Activated CD4-positive, alpha-beta T cell treated with anti-CD3 and anti-CD28 coated beads for 36 hours (primary cell): ENCODE measurements at places on chromosomes 4 and X. TPM values are rescaled to one million over a fixed set of nuclear protein-coding genes. Genes with fewer than 3 reads are reported as not detected.

SERPINA7 gene
- total RNA-seq, result not detected

SPANXN3 gene
- total RNA-seq, result not detected

FTSJ1 gene
- 73.0 TPM for total RNA-seq

DNA sequence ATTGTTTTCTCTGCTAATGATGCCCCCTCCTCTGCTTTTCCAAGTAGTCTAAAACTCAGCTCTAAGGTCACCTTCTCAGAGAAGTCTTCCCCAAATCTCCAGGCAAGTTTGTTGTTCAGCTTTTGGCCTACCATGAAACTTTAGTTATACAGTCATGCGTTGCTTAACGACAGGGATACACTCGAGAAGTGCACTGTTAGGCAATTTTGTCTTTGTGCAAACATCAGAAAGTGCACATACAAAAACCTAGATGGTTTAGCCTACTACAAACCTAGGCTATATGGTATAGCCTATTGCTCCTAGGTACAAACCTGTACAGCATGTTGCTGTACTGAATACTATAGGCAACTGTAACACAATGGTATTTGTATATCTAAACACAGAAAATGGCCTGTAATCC lies 91.9 kb downstream of the WDFY3 start:
- DNase-seq, result no peak

GRCh38 chrX:46683048-46683447 lies 75.9 kb downstream of the SLC9A7 start:
- DNase-seq, result no peak

DNA sequence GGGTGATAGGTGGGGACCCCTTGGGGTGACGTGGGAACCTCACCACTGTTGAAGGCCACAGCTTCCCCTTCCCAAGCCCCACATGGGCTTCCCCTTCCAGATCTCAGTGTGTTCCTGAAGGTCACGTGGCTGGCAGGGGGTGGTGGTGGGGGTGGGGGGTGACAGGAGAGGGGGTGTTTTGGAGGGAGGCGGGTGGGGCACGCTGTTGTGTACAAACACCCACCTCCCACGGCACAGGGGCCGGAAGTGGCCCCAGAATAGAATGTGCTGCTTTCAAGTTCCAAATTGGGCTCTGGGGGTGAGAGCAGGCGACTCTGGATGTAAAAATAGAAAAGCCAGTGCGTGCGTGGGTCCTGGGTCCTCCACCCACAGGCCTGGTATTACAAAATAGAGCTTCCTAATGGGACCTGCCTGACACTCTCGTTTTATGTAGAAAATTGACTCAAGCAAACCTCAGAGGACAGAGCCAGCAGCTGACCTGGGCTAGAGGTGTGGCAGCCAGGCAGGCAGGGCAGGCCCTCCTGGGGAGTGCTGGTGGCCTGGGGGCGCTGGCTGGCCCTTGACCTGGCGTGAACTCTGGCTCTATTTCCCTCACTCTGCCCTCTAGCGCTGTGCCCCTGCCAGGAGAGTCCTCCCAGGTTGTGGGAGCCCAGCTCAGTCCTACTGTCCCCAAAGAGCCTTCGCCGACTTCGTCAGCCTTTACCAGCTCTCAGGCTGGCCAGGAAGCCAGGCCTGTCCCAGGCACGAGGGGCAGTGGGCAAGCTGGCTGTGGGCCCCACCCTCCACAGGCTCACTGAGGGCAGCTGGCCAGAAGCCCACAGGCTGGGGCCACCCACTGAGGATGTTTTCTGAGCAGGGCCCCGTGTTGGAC lies 5.4 kb upstream of the SH3BP2 start:
- DNase-seq, result peak; percentile 73

- DNase-seq, result no peak
These were observed 208.1 kb downstream of the PDGFC start for GRCh38 chr4:156763511-156763910.

DNA sequence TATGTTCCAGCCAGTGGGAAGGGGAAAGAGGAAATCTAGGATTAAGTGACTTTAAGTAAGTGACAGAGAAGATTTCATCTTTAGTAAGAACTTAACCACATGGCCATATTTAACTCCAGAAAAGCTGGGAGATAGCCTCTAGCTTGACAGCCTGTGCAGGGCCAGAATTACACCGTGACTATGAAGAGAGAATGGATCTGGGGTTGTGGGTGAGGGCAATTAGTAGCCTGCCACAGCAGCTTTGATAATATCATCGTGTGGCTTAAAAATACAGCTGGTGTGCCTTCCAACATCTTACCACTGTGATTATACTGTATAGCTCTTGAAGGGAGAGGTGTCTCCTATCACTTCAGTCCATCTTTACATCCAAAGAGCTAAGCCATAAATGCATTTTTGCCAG lies 57.6 kb upstream of the TBC1D9 start:
- DNase-seq, result no peak

GRCh38 chr4:159593681-159594080 lies 490.8 kb downstream of the RAPGEF2 start:
- no peak for DNase-seq

DNA sequence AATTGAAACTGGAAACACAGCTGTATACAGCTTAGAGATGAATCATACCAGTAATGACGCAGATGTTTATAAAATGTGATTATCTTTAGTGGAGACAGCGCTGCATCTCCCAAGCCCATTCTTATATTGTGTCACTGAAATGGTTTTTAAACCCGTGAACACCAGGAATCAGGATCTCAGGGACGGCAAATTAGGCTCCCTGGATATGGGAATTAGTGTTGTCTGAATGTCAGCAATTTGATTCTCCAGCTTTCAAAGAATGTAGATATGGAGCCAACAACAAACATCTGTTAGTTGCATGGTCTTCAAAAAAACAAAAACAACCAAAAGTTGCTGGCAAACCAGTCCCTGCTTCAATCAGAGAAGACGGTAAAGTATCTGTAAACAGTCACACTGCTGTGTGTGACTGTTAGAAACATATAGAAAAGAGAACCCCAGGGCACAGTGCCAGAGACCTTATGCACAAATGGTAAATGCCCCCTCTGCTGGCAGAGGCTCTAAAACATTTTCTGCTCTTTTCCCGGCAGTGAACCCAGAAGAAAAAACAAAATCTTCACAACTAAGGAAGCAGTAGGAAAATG lies 351.9 kb upstream of the FTHL17 start:
- DNase-seq, result peak; percentile 33

DNA sequence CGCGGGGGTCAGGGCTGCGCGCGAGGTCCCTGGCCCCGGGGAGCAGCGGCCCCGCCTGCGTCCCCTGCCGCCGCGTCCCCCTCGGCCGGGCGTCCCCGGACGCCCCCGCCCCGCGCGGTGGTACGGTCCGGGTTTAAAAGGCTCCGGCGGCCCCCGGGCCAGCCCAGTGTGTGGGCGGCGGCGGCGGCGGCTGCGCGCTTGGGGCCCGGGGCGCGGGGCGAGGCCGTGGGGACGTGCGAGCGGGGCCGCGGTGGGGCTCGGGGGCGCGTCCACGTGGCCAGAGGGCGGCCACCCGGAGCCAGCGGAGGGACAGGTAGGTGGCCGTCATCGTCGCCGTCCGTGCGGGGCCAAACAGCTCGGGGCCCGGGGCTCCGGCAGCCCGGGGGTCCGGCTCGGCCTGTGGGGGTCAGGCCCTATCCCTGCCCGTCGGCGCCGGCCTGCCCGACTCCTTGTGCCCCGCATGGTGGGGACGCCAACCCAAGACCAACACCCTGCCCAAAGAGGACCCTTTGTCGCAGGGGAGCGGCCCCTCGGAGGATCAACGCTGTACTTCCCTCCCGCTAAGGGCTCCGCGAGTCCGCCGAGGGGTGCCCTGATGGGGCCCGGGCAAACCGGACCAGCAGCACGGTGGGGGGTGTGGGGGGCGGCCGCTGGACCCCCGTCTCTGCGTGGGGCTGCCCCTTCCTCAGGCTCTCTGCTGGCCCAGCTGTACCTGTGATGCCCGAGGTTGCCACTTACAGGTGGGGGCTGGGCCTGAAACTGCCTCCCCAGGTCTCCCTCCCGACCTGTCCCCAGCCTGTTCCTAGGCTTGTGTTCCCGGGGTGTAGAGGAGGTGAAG lies at the start of gene PLXNA3:
TSS of gene PLXNA3 (plus strand) at position 166 of the 838 bp plus-strand sequence. CDS start 1,903 bp downstream, outside the sequence.
- DNase-seq, result peak; percentile 66

- DNase-seq, result no peak
These were observed 82.4 kb downstream of the SNCA start for GRCh38 chr4:89754531-89754930.

GRCh38 chrX:134981910-134982309 lies 8.9 kb upstream of the SMIM10 start:
- no peak for DNase-seq

- DNase-seq, result no peak
These were observed 88.6 kb upstream of the FRMPD3 start for GRCh38 chrX:107360788-107361360.

DNA sequence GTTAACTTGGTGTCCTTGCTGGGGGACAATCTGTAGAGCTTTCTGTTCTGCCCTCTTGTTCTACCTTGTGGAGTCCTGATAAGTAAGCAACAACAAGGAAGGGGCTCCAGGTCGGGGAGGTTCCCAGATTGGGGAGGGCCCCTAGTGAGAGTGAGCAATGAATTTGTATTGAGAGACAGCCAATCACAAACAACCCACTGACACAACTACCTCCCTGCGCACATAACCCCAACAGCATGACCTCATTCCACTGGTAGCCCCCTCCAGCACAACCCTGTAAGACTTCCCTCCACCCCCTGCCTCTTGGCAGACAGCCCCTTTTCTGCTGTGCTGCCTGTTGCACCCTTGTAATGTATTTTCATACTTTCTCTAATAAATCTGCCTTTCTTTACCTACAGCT lies 19.7 kb upstream of the PNPLA4 start:
- DNase-seq, result no peak
